Sigmoid colon (tissue), 7 donors: ENCODE measurements at places on chromosomes 1 and 21. TPM values are rescaled to one million over a fixed set of nuclear protein-coding genes. Genes with fewer than 3 reads are reported as not detected.

Gene PLPPR4
- 1.9 TPM for total RNA-seq

DNA sequence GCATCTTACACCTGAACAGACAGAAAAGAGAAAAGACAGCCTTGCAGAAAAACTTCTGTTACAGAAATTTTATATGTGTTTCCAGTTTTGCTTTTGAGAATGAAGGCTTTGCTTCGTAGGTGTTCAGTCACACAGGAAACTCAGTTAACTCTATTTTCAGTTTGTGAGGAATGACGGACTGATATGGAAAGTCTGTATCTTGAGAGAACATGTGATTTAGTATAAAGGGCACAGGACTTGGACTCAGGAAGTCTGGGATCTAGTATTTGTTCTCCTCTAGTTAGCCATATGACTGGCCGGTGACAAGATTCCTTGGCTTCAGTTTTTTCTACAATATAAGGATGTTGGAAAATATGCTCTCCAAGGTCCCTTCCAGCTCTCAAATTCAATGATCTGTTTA lies 149.1 kb downstream of the OLFM3 start:
- no peaks in the 10 kb centered on the region for H3K27me3 ChIP-seq
- H3K27ac ChIP-seq: no peak overlapping the region

GRCh38 chr1:64822621-64823020 lies 77.7 kb downstream of the RAVER2 start:
- no peak overlapping the region for H3K27ac ChIP-seq
- H3K4me1 ChIP-seq: no peaks in the 10 kb centered on the region
- DNase-seq: no peak
- no peaks in the 10 kb centered on the region for H3K36me3 ChIP-seq
- H3K27me3 ChIP-seq: no peaks in the 10 kb centered on the region
- no peak overlapping the region for H3K4me3 ChIP-seq

- no peaks in the 10 kb centered on the region for H3K4me1 ChIP-seq
- H3K36me3 ChIP-seq: no peaks in the 10 kb centered on the region
- DNase-seq: no peak
- peaks cover 5% of the 10 kb centered on the region for H3K27me3 ChIP-seq
Observed at GRCh38 chr1:10897321-10897980, 101.0 kb upstream of the CASZ1 start.

DNA sequence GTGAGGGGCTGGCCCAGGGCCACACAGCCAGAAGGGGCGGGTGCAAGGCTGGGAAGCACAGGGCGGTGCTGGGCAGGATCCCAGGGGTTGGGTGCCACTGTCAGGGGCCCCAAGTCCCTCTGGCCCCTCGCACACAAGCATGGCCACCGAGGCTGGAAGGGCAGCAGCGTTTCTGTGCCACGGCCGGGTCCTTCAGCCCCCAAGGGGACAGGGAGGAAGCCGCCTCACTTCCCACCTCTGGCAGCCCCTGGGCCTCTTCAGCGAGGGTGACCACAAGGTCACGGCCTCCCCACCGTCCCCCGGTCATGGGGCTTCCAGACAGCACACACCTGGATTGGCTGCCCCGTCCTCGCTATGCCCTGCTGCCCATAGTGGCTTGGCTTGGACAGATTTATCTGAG lies 77.1 kb upstream of the TTC34 start:
- no peak for DNase-seq
- peaks cover 9% of the 10 kb centered on the region for H3K27me3 ChIP-seq
- no peaks in the 10 kb centered on the region for H3K36me3 ChIP-seq
- H3K4me3 ChIP-seq: no peak overlapping the region
- no peaks in the 10 kb centered on the region for H3K4me1 ChIP-seq
- no peak overlapping the region for H3K27ac ChIP-seq

Gene CHODL
- 2.6 TPM for total RNA-seq

DNA sequence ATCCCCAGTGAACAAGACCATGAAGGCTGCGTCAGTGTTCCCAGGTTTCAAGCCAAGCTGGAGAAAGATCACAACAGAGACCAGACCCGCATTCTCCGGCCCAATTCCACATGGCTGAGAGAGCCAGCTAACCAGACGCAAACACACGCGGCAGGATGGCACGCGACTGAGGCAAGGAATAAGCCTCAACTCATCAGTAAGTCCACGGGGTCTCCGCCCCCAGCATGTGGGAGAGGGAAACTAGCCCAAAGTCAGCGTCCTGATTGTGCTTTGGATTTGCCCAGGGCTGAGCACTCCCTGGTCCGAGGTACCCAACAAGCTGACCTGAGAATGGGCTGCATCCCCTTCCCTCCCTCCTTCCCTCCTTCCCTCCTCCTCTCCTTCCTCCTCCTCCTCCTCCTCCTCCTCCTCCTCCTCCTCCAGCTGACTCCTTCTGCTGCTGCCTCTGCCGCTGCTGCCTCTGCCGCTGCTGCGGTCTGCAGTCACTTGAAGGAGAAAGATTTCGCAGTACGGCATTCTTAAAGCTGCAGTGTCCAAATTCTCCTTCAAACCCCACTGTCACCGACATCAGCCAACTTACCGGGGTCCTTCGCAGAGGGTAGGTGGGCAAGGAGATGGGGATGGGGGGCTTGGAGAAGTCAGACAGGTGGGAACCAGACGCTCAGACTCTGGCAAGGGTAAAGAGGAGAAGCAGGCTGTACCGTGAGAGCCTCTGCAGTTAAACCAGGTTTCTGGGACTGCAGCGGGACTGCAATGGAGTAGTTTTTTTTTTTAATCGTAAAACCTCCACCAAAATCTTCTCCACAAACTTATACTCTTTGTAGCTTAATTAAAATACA lies 33.0 kb upstream of the H6PD start:
- H3K27me3 ChIP-seq: peaks cover 51% of the 10 kb centered on the region
- H3K4me1 ChIP-seq: peaks cover 33% of the 10 kb centered on the region
- H3K4me3 ChIP-seq: peak overlapping the region; percentile 16
- DNase-seq: peak; percentile 80

DNA sequence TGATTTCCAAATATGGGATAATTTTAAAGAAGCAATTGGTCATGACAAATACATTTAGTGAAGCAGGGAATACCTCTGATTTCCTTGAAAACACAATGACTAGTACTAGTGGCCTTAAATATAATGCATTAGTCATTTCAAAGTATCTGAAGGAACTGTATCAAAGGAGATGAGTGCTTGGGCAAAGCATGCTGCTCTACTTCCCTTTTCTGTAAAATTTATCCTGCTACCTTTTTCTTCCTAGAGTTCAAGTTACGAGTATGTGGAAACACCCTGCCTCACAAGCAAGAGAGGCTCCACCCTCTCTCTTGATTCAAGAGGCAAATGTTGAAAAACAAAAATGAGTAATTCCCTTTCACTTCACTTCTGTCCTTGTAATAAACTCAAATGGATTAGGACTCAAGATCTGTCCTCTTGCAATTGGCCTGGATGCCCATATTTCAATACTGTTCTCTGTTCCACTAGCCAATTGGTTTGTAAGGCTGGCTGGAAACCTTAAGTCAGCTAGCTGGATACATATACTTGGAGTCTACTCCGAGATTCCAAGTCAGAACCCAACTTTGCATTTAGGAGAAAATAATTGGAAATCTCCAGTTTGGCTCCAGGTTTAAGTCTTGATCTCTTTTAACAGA lies 92.5 kb downstream of the CDC42BPA start:
- H3K27me3 ChIP-seq: no peaks in the 10 kb centered on the region
- no peaks in the 10 kb centered on the region for H3K36me3 ChIP-seq
- no peak for DNase-seq
- peaks cover 9% of the 10 kb centered on the region for H3K4me1 ChIP-seq

DNA sequence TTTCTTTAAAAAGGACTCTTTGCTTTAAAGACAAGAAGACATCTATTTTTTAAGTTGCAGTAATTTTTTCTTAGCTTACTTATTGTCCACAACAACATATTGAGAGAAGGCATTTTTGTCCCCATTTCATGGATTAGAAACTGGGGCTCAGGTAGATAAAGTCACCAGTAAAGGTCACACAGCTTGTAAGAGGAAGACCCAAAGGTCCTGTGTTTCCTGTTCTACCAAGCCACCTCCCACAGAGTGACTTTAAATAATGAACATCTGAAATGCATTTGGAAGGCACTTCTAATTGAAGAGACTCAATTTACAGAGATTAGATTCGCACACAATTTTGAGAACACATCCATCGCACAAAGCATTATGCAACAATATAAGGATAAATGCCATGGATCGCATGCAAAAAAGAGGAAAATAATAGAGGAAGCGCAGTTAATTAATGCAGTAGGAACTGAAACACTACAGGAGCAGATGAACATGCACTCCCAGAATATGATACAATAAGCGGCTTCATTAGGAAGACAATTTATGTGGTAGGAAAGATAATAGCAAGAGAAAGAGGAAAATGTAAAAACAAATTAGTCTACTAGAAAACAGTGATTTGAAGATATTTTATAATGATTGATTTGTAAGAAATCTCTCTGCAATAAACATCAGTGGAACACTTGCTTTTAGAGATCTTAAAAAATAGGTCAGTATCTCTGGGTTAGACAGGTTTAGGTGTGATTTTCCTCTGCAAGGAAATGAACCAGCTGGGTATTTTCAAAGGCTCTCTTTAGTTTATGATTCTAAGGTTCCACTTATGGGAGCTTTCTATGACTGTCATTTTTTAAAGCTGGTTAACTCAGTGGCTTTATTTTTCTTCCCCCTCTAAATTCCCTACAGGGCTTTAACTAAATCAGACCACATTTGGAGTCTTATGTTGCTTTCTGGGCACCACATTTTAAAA lies 27.1 kb upstream of the CD2 start:
- H3K27me3 ChIP-seq: no peaks in the 10 kb centered on the region
- no peak overlapping the region for H3K27ac ChIP-seq
- H3K4me3 ChIP-seq: no peak overlapping the region

GRCh38 chr1:1065265-1065939 lies 8.7 kb downstream of the RNF223 start:
- peaks cover 47% of the 10 kb centered on the region for H3K27me3 ChIP-seq
- no peaks in the 10 kb centered on the region for H3K36me3 ChIP-seq
- no peak for DNase-seq
- no peak overlapping the region for H3K4me3 ChIP-seq
- H3K4me1 ChIP-seq: peaks cover 29% of the 10 kb centered on the region

Gene COL24A1
- 5.8 TPM for total RNA-seq

GRCh38 chr21:41666641-41667081 lies 100.2 kb downstream of the RIPK4 start:
- H3K36me3 ChIP-seq: no peaks in the 10 kb centered on the region
- H3K27me3 ChIP-seq: peaks cover 10% of the 10 kb centered on the region
- no peak overlapping the region for H3K27ac ChIP-seq
- no peak overlapping the region for H3K4me3 ChIP-seq
- peaks cover 7% of the 10 kb centered on the region for H3K4me1 ChIP-seq

DNA sequence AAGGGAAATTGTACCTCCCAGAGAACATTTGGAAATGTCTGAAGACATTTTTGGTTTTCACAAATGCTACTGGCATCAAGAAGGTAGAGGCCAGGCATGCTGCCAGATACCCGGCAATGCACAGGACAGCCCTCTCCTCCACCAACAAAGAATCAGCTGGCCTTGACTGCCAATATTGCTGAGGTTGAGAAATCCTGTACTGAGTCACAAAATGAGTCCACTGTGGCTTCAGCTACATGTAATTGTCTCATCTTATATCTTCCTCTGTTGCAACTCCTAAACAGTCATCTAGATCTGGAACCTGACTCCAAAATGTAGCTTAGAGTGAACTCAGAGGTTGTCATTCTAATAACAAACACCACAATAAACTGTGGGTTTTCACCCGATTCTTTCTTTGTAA lies 327.5 kb upstream of the POGK start:
- no peak overlapping the region for H3K4me3 ChIP-seq
- no peaks in the 10 kb centered on the region for H3K27me3 ChIP-seq
- no peak for DNase-seq
- no peaks in the 10 kb centered on the region for H3K4me1 ChIP-seq

Gene SPRR2A
- not detected for total RNA-seq

DNA sequence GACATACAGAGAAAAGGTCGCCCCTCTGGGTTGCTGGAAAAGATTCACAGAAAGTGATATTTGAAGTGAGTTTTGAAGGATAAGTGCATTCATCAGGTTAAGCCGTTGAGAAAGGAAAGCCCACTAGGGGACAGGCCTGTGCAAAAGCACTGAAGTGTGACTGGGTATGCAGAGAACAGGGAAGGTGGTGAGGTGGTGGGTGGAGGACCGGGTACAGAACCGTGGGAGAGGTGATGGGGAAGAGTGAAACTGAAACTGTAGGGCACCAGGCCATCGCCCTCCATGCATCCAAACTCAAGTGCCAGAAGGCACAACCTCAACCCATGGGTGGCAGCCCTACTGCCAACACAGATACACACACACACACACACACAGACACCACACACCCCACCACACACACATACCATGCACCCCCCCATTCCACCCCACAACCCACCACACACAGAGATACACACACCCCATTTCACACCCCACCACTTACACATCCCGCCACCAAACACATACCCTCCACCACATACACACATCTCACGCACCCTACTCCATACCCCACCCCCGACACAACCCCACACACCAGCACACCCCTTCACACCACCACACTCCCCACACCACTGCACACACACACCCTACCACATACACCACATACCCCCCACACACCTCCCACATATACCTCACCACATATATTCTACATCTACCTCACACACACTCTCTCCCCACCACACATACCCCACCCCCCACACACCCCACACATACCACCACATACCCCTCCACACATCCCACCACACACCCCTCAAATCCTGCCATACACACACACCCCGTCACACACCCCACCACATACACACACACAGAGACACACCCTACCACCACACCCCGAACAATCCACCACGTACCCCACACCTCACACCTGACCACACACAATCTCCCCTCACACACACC lies 59.0 kb downstream of the TSEN15 start:
- H3K27ac ChIP-seq: no peak overlapping the region
- H3K36me3 ChIP-seq: no peaks in the 10 kb centered on the region
- no peak overlapping the region for H3K4me3 ChIP-seq
- DNase-seq: no peak

Gene CELA2B
- total RNA-seq: not detected

- no peak for DNase-seq
- H3K36me3 ChIP-seq: no peaks in the 10 kb centered on the region
- H3K27ac ChIP-seq: no peak overlapping the region
Observed at GRCh38 chr1:33578557-33579448, 106.4 kb downstream of the ZSCAN20 start.

DNA sequence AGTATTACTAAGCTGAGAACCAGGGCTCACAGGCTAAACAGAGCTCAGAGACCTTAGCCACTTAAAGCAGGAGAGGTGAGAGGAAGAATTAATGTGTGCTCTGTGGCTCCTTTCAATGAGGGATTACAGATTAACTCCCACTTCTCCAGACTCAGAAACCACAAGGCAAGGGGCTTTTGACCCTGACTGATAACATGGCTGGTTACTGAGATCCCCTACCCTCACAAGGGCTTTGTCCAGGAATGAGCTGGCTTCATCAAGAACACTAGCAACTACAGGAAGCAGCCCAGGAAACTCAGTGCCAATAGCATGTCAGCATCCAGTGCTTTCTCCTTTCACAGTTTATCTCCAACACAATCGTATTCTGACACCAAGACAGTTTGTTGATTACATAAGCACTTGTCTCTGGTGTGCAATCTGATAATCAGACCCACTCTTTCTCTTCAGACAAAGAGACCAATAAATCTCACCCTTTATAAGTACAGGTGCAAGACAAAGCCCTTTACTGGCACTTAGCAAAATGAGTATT lies 38.8 kb downstream of the ERI3 start:
- H3K27ac ChIP-seq: no peak overlapping the region
- H3K4me3 ChIP-seq: no peak overlapping the region
- H3K27me3 ChIP-seq: no peaks in the 10 kb centered on the region
- H3K4me1 ChIP-seq: no peaks in the 10 kb centered on the region
- H3K36me3 ChIP-seq: peaks cover 80% of the 10 kb centered on the region

Gene PCAT6
- total RNA-seq: not detected

Gene PGM1
- 53.3 TPM for total RNA-seq
